EL (cell line): ENCODE measurements at places on chromosomes 16 and 17.

DNA sequence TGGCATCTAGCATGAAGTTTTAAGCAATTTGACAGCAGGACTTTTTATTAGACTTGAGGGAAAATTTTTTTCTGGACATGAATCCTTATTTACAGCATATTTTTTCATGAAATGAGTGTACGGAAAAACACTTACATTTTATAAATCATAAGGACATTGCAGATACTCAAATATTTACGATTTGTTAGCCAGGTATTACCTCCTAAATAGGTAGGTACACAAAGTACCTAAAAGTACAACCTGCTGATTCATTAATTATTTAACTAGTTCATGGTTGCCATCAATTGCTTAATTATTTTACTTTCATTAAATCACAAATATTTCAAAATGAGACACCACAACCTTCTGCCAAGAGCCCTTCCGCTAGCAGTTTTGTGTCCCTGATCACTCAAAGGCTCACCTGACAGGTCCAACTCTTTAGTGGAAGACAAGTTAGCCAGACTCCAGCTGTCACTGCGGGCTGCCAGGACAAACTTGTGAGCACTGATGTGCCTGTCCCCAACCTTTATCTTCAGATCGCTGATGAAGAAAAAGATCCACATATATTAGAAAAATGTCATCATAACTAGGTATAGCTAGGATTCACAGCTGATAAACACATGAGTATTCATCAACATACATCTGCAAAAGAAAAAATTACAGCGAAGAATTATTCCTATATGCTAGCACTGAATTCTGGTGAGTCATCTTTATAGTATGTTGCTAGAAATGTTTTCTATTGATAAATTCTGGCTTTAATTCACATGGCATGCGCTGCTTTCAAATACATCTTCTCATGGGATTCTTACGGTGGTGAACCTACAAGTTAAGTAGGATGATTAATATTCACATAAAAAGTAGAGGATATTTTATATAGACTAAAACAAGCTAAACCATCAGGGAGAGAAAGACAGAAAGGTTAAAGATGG is 28.2 kb downstream of the ANKFY1 start:
- peak; percentile 34 for DNase-seq

GRCh38 chr17:63464691-63465236 is 12.1 kb upstream of the ACE start:
- no peak for DNase-seq

- peak; percentile 79 for DNase-seq
These were observed 1.8 kb downstream of the GJD3 start for GRCh38 chr17:40362696-40363110.

DNA sequence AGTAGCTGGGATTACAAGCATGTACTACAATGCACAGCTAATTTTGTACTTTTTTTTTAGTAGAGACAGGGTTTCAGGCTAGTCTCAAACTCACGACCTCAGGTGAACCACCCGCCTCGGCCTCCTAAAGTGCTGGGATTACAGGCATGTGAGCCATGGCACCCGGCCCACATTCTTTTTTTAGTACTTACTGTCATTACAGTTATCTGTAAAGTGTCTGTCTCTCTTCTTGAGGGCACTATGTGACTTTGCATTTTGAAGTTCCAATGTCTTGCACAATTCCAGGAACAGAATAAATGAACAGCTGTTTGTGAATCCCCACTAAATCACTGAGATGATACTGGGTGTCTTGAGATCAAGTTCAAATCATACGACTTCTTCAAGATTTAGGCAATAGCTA is 1540.3 kb downstream of the CDH11 start:
- DNase-seq, result no peak

- DNase-seq, result no peak
These were observed 381.8 kb upstream of the MAF start for GRCh38 chr16:79982361-79982760.

GRCh38 chr17:1222321-1222720 is 42.5 kb upstream of the ABR start:
- DNase-seq, result no peak

- DNase-seq, result no peak
These were observed 92.9 kb downstream of the RGS9 start for GRCh38 chr17:65230040-65230439.

DNA sequence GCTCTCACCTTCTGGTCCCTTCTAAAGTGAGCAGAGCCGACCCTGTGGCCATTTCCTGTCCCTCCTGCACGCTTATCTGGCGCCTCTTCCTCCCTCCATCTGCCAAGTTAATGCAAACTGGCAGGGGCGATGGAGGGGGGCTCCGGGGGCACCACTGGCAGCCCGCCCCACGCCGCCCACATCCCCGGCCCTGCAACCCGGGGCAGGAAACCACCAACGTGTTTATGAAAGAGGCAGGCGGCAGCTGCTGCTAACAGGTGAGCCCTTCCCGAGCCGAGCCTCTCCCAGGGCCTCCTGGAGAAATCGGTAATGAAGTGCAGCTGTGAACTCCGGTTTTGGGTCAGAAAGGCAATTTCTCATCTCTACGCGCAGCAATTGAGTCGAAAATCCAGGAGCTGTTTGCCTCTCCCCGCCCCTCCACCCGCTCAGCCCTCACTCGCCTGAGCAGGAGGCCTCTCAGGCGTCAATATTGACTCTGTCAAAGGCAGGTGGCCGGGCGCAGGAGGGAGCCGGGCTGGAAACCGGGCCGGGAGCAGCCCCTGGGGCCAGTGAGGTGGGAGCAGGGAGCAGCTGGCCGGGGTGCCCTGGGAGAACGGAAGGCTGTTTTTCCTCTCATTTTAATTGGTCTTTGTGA is 164.4 kb upstream of the GSE1 start:
- no peak for DNase-seq

DNA sequence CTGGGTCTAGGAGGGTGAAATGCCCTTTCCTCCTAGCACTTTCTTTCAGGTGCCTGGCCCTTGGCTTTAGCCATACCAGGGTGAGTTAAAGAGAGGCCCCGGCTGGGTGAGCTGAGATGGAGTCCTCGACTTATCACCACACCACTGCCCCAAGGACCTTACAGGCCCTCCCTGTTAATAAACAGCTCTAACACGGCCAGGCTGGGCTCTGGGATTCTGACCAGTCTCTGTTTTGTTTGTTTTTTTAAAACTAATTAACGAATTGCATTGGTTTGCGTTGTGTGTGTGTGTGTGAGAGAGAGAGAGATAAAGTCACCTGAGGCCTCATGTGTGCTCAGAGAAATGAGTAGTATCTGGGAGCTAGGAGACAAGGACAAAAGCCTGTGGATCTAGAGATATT is 14.3 kb downstream of the MYL4 start:
- DNase-seq, result no peak

DNA sequence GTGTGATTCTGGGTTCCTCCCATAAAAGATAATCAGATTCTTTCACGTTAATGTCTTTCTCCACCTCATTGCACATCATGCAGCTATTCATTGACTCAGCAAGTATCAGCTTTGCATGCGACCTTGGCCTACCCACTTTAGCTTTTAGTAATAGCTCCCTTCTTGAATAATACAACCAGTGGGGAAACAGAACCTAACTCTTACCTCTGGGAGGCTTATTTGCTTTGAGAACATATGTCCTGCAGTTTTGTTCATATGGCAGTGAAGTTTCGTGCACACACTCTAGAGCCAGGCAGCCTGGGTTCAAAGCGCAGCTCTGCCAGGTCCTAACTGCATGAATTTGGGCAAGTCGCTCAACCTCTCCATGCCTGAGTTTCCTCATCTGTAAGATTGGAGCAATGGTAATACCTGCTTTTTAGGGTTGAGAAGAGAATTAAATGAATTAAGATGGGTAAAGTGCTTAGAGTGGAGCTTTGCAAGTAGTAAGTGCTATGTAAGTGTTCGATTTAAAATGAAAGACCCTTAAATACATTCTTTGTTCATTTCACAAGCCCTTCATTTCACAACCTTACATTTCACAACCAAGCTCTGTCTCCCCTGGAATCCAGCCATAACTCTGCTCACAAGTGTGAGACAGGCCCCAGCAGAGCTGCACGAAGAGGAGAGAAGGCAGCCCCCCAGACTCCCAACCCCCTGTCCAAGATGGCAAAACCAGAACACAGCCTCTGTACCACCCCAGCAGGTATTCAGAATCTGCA is 29.3 kb downstream of the MAPT start:
- DNase-seq, result peak; percentile 19

- no peak for DNase-seq
These were observed 220.1 kb downstream of the CCDC182 start for GRCh38 chr17:57524839-57525568.

DNA sequence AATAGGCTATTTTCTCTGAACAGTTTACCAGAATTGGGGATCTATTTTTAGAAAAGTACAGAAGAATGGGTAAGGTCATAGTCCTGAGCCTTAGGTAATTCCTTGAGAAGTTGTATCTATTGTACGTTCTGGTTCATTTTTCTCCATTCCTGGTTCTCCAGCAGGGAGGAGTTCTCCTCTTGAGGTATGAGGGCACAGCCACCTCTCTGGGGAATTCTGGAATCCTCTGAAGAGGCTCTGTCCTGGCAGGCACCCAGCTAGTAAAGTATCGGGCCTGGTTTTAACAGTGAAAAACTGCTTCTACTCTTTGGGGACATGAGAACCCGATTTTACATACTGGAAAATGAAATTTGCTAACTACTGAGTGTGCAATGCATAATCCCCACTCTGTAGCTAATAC is 19.6 kb upstream of the PMFBP1 start:
- DNase-seq, result no peak

- peak; percentile 97 for DNase-seq
These were observed 3.9 kb downstream of the RSAD1 start for GRCh38 chr17:50482516-50482915.

- DNase-seq, result no peak
These were observed 104.5 kb downstream of the CRLF3 start for GRCh38 chr17:30720013-30720471.

DNA sequence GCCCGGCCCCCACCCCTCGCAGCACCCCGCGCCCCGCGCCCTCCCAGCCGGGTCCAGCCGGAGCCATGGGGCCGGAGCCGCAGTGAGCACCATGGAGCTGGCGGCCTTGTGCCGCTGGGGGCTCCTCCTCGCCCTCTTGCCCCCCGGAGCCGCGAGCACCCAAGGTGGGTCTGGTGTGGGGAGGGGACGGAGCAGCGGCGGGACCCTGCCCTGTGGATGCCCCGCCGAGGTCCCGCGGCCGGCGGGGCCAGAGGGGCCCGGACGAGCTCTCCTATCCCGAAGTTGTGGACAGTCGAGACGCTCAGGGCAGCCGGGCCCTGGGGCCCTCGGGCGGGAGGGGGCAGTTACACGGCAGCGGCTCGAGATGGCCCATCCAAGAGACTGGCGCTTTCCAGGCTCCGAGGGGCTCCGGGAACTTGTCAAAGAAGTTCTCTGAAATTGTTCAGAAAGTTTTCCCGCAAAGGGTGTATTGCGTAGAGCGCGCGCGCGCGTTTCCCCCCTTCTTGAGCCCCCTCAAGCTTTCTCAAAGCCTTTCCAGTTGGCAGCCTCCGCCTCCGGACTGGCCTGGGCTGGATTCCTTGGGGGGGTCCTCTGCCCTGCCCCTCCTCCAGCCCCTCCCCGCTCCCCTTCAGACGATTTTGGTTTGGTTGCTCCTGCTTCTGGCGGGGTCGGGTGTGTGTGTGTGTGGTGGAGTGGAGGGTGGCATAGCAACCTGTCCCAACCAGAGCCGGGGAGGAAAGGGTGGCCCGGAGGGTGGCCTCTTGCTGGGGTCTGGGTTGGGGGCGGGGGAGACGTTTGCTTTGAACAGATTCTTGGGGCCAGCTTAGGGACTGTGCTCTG is 504 bp downstream of the ERBB2 start:
- DNase-seq, result peak; percentile 29

DNA sequence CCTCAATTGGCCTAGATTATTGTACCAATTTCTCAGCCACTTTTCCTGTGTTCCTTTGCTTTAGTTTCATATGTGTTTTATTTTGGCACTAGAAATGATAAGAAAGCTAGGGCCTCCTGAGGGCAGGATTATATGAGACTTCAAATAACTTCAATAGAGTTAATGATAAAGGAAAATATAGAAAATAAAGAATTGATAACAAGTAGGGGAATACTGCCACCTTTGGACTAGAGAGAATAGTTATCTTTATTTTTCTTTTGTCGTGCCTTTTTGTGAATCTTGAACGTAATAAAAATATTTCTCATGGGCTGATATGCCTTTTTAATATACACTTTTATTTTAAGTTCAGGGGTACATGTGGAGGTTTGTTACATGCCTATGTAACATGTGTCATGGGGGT is 29.3 kb upstream of the RBL2 start:
- DNase-seq, result no peak

DNA sequence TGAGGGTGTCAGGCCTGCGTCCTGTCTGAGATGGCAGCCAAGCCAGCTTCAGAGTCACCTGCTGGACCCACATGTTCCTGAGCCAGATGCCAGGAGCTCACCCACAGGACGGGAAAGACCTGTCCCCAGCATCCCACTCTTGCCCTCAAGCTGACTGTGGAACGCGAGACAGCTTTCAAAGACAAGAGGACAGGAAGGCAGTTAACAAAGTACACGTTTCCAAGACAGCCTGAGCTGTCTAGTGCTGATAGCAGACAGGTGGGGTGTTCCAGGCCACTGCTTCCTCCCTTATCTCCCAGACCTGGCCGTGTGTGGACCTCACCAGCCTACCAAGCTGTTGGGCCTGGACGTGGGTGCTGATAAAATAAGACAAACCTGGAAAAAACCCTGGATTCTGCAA is 13.2 kb downstream of the CMTM3 start:
- DNase-seq, result no peak

DNA sequence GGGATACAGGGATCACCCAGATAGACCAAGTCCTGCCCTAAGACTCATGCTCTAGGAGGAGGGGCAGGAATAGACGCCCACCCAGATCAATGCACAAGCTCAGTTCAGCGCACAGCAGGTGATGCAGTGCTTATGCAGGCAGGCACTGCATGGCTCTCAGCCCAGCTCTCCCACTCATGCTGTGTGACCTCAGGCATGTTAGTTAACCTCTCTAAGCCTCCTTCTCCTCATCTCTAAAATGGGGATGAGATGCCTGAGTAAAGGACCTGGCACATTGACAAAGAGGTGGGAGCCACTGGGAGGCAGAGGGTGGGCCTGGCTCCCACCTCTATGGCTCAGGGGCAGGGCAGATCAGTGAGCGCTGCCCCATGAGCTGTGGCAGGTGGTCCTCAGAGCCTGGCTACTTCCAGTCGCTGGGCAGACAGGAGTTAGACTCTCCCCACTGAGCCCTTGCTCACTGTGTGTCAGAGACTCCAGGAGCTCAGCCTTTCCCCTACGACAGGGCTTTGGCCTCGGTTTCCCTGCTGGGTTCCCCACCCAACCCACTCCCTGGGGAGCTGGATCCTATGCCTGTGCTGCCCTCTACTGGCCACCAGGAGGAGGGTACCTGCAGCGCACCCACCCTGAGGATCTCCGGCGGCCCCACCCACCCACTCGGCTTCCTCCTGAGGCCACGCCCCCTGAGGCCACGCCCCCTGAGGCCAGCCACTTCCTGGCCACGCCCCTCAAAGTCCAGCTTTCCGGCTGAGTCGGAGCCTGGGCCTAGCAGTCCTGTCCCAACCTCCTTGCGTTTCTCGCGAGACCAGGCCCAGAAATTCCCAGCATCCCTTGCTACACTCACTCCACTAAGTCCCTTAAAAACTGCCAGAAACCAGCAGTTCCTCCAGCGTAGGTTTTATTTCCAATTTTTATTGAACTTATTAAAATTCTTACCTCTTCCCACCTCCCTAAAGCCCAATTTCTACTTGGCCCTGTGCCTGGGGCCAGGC is 196.1 kb downstream of the GSG1L start:
- DNase-seq, result peak; percentile 84

GRCh38 chr17:15436473-15437302 is 30.7 kb downstream of the CDRT4 start:
- DNase-seq, result peak; percentile 56
